Pericardium fibroblast (primary cell): ENCODE measurements at places on chromosomes 16 and 17. TPM values are rescaled to one million over a fixed set of nuclear protein-coding genes. Genes with fewer than 3 reads are reported as not detected.

Gene CPSF4L
- not detected in 2 replicates for total RNA-seq

Gene WNT9B
- total RNA-seq: not detected in 2 replicates

Gene AOC3
- 2.3 and 2.6 TPM in 2 replicates for total RNA-seq

Gene CLEC19A
- total RNA-seq: not detected in 2 replicates

Gene TBC1D3K
- 0.12 TPM in 1 of 2 replicates, not detected in the other for total RNA-seq

Gene IGFALS
- total RNA-seq: not detected in 2 replicates

Gene KRT222
- total RNA-seq: not detected in 2 replicates

Gene CCL14
- total RNA-seq: not detected in 2 replicates

Gene NUPR1
- 58.2 and 72.5 TPM in 2 replicates for total RNA-seq

Gene CLEC18C
- total RNA-seq: 0.09 TPM in 1 of 2 replicates, not detected in the other

Gene TIGD7
- 2.3 TPM in 2 replicates for total RNA-seq

Gene C16orf89
- total RNA-seq: 0.34 and 0.82 TPM in 2 replicates

Gene ADAM11
- total RNA-seq: 2.6 and 2.7 TPM in 2 replicates

Gene CD300LB
- not detected in 2 replicates for total RNA-seq

Gene HBQ1
- not detected in 2 replicates for total RNA-seq

Gene TEKT1
- total RNA-seq: not detected in 2 replicates

Gene CDH1
- total RNA-seq: not detected in 2 replicates

Gene DHRS11
- 2.6 and 3.5 TPM in 2 replicates for total RNA-seq

Gene TMEM220
- total RNA-seq: 1.5 and 5.1 TPM in 2 replicates

Gene TEX19
- not detected in 2 replicates for total RNA-seq

Gene MYH2
- total RNA-seq: 3.5 TPM in 1 of 2 replicates, not detected in the other

Gene SSH2
- 20.5 and 40.4 TPM in 2 replicates for total RNA-seq

Gene RSL1D1
- total RNA-seq: 107 and 167 TPM in 2 replicates

Gene FOXN1
- 0.12 TPM in 1 of 2 replicates, not detected in the other for total RNA-seq

Gene KCNG4
- not detected in 2 replicates for total RNA-seq

Gene SLC12A3
- not detected in 2 replicates for total RNA-seq

Gene PRR15L
- total RNA-seq: not detected in 2 replicates

Gene EVPLL
- not detected in 2 replicates for total RNA-seq

Gene TMIGD1
- not detected in 2 replicates for total RNA-seq

Gene SEZ6
- not detected in 2 replicates for total RNA-seq

Gene C1QL1
- 2.6 and 13.5 TPM in 2 replicates for total RNA-seq

Gene TCAP
- total RNA-seq: 0.12 and 3.8 TPM in 2 replicates

Gene ELOB
- 326 and 385 TPM in 2 replicates for total RNA-seq

Gene NPIPA8
- total RNA-seq: 1.5 and 28.9 TPM in 2 replicates

Gene KCNH6
- not detected in 2 replicates for total RNA-seq

Gene TBC1D3B
- total RNA-seq: not detected in 2 replicates

Gene SYNGR3
- 1.3 and 1.4 TPM in 2 replicates for total RNA-seq

Gene CHST4
- total RNA-seq: not detected in 2 replicates

Gene IGFBP4
- 377 and 471 TPM in 2 replicates for total RNA-seq

Gene TBC1D3G
- total RNA-seq: under 0.01 TPM in 1 of 2 replicates, not detected in the other

Gene CCL15
- not detected in 2 replicates for total RNA-seq

Gene ATAD5
- total RNA-seq: 0.47 and 0.68 TPM in 2 replicates

Gene SLC5A2
- not detected in 2 replicates for total RNA-seq

Gene SDR42E1
- total RNA-seq: under 0.01 TPM in 1 of 2 replicates, not detected in the other

Gene NAGPA
- total RNA-seq: 19.1 and 37.5 TPM in 2 replicates

Gene ABCC6
- 0.09 and 0.35 TPM in 2 replicates for total RNA-seq

Gene ANKRD40CL
- not detected in 2 replicates for total RNA-seq

Gene LGALS9C
- not detected in 2 replicates for total RNA-seq

Gene KRTAP4-4
- not detected in 2 replicates for total RNA-seq

Gene HSBP1
- 18.3 and 18.7 TPM in 2 replicates for total RNA-seq

Gene PIRT
- not detected in 2 replicates for total RNA-seq

Gene OR1F1
- not detected in 2 replicates for total RNA-seq

Gene CHRNB1
- 3.7 and 6.7 TPM in 2 replicates for total RNA-seq

Gene FBXW10
- not detected in 2 replicates for total RNA-seq
